ENCODE measurements at places on chromosomes 3 and 15.
A peak's percentile ranks its signal among the peaks of the same experiment; 100 is the strongest.

DNA sequence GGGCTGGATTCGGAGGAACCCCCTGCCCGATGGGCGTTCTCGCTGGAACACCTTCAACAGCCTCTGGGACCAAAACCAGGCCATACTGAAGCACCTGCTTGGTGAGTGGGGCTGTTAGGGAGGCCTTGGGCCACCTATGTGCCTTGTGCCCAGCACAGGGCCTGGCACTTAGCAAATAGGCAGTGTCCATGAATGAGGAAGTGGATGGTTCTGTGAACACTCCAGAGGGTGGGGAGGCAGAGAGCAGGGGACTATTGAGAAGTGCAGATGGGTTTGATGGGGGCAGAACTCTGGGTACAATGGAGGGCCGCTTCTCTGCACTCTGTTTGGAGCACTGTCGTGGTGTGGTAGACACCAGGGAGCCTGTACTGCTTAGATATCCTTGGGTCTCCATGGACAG is 1.5 kb downstream of the ECE2 start:
- DNase-seq, result no peak

DNA sequence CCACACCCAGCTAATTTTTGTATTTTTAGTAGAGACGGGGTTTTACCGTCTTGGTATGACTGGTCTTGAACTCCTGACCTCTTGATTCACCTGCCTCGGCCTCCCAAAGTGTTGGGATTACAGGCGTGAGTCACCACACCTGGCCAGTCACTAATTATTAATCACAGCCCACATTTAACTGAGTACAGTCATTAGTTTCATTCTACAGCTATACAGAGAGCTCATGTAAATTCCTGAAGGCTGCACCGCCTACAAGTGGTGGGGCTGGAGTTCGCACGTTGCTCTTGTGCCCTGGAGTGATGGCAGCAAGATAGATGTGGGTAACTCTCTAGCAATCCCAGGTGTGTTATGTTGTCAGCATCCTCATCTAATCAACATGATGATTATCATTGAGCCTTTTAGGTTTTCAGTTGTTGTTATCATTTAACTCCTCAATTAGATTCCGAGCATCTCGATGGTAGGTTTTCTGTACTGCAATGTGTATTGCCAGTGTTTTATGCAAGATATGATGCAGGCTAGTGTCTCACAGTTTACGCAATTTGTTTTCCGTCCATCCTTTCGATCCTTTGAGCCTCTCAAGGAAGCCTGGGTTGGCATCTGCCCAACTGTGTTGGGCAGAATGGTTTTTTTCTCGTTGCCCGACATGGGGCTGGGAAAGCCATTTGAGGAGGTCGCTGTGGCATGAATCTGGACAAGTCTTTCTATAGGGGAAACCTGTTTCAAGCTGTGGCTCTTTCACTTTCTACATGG is 216.3 kb downstream of the LPP start:
- no peak for DNase-seq

DNA sequence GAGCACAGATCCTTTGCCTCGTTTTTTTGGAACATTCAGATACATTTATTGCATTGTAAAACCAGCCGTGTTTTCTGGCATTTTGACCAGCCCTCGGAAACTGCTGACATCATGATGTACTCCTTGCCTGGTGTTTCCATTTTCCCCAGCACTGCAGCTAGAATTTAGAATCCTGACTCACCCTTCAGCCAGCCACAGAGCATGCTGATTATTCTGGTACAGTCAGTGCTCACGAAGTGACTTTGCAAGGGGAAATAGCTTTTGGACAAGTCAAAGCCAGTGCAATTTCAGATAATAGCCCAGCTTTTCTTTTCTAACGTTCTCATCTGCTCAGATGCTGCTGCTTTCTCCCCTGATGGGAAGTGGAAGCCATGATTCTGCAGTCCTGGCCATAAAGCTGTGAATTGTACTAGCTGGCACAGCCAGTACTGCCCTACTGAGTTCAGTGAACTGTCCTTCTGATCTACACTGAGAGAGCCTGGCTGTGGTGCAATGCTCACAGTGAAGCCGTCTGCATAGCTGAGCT is 12.1 kb upstream of the CNBP start:
- peak; percentile 63 for DNase-seq

DNA sequence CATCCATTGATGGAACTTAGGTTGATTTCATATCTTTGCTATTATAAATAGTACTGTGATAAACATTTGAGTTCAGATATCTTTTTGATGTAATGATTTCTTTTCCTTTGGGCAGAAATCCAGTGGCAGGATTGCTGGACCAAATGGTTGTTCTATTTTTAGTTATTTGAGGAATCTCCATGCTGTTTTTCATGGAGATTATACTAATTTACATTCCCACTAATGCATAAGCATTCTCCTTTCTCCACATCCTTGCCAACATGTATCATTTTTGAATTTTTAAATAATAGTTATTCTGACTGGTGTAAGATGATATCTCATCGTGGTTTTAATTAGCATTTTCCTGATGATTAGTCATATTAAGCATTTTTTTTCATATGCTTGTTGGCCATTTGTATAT is 144.0 kb upstream of the SUCLG2 start:
- DNase-seq, result no peak

- no peak for DNase-seq
These were observed 3.1 kb downstream of the GP5 start for GRCh38 chr3:194395778-194396538.

DNA sequence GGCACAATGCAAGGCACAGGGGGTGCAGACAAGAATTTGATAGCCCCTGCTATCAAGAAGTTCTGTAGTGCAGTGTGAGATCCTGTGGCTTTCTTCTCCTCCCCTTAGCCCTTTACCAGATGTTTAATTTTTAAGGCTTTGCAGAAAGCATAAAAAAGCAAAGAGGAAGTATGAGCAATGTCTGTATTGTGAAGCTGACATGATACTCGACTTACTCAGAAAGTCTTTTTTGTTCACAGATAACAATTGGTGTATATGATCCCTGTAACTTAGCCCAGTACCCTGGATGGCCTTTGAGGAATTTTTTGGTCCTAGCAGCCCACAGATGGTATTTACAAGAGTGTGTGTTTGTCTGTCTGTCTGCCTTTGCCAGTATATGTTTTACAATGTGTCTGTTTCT is 58.9 kb downstream of the ATG7 start:
- no peak for DNase-seq

DNA sequence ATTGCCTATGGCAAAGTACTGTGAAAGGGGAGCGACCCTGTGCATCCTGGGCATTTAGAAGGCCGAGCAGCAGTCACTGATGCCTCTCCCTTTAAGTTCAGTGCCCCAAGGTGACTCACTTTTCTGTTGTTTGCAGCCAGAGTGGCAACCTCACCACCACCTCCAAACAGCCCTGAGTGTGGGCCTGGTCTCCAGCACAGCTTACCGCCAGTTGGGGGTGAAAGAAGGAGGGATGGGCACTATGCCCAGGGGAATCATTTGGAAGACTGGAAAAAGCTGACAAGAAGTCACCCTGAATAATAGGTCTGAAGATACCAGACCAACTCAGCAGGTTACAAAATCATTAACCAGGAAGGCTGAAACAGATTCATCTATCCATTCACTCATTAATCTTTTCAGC is 571.8 kb downstream of the EPHB1 start:
- DNase-seq, result no peak

DNA sequence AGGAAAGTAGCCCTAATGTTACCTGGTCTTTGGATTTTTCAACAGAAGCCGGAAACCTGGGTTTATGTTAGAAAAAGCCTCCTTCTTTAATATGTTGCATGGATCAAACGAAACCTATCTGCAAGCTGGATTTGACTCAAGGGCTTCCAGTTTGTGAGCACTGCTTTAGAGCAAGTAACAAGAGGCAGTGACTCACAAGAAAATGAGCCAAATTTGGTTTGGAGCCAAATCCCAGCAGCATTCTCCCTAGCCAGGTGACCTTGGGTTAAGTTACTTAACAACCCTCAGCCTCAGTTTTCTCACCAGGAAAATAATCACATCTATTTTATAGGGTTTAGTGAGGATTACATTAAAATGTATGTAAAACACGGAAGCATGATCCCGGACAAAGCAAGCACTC is 215.2 kb upstream of the PRICKLE2 start:
- DNase-seq, result peak; percentile 79

- no peak for DNase-seq
These were observed 43.7 kb downstream of the EFCAB12 start for GRCh38 chr3:129384594-129385323.

DNA sequence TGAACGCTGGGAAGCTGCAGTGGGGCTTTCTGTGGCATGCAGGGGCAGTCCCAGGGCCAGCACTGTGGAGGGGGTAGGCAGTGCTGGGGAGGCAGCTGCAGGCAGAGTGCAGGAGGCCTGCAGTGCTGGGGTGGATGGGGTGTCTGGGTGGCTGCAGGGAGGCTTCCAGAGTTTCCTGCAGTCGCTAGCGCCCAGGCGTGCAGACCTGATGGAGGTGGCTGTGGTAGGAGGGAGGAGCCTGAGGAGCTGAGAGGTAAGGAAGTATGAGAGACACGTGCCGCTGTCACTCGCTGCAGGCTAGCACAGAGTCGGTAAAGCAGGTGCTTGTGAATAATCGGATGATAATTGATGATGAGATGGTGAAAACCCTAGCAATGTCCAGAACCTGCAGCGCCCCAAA is 16.3 kb downstream of the SYNM start:
- DNase-seq, result no peak

- no peak for DNase-seq
These were observed 115.2 kb upstream of the TP63 start for GRCh38 chr3:189516039-189516438.

DNA sequence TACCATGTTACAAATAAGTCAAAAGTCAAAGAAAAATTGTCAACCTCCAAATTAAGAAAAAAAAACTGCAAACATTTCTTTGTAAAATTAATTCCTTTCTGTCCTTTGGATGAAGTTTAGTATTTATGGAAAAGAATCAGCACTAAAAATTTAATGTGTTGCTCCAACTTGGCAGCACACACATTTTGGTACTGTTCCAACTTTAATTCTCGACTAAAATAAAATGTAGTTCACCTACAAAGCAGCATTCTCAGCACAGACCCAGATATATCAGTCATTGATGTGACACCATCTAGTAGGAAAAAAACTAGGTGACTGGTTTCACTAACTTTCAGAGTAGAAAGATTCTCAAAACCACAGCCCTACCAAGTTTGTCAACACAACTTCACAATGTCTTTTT is 131.7 kb upstream of the ROBO2 start:
- DNase-seq, result no peak

- DNase-seq, result no peak
These were observed 30.8 kb downstream of the TMEM45A start for GRCh38 chr3:100523050-100523760.

DNA sequence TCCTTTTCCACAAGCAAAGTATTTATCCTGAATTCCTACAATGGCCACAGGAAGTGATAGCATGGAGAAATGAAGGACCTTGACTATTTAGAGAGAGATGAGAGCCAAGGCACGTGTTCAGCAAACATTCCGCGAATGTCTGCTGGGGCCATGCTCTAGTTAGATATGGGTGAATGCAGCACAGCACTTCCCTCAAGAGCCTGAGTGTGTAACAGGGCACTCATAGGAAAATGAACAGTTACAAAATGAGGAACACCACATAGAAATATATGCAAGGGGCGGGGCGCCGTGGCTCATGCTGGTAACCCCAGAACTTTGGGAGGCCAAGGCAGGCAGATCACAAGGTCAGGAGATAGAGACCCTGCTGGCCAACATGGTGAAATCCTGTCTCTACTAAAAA is 406.9 kb downstream of the NR2F2 start:
- DNase-seq, result no peak

DNA sequence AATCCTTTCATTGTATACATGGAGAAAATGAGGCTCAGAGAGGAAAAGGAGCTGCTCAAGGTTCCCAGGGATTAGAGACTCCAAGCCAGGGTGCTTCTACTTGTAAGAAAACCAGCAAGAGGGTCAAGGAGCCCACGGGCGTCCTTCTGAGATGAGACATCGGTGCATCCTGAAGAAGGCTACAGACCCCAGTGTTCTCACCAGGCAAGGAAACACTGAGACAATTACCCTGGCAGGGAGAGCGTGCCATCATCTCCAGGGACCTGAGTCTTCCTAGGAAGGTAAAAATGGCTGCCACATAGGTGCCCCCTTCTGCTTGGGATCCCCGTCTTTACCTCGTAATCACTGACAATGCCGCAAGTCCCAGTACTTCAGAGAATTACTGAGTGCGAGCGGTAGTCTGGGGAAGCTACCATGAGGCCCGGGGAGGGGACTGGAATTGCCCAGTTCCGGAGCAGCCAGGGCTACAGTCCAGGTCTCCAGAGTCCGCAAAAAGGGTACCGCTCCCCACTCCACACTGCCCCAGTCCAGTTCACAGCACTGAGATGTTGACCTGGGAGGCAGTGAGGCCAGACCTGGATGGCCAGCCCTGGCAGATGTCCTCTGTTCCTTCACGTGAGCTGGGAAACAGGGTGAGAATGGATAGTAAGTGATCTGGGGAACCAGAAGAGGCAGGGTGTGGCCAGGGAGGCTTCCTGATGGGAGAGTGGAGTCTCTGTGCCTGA is 164.7 kb upstream of the SMAD3 start:
- DNase-seq, result no peak

GRCh38 chr15:36361351-36361870 is 218.0 kb upstream of the CDIN1 start:
- peak; percentile 20 for DNase-seq

DNA sequence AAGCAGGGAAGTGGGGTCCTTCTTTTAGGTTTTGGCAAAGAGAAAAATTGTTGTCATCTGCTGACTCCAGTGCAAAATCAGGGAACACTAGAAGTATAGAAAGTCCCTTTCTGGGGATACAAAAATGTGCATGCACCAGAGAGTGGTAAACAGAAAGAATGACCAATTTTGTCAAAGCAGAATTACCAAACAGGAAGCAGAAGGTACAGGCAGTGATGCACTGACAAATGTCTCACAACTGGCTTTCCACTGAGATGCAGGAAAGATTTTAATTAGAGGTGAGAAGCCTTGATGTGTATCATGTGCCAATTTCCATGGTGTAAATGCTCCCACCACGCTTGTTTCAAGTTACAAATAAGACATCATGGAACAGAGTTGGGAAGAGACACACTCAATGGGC is 66.0 kb downstream of the TRIM69 start:
- no peak for DNase-seq

- DNase-seq, result no peak
These were observed 75.2 kb upstream of the GRM7 start for GRCh38 chr3:6785726-6786125.

- DNase-seq, result no peak
These were observed 103.7 kb downstream of the AQP9 start for GRCh38 chr15:58241872-58242271.

DNA sequence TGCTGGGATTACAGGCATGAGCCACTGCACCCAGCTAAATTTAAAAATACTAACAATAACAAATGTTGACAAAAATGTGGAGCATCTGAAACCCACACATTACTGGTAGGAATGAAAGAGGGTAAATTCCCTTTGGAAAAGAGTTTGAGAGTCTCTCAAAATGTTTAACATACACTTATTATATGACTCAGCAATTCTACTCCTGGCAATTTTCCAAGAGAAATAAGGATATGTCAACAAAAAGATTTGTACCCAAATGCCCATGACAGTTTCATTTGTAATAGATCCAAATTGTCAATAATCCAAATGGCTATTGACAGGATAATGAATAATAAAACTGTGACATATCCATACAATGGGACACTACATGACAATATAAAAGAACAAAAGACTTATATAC is 9.0 kb downstream of the HCLS1 start:
- no peak for DNase-seq

GRCh38 chr15:98443526-98443925 is 204.8 kb upstream of the IGF1R start:
- no peak for DNase-seq
